ENCODE measurements at places on chromosomes 3 and 15. TPM values are rescaled to one million over a fixed set of nuclear protein-coding genes. Genes with fewer than 3 reads are reported as not detected.

DNA sequence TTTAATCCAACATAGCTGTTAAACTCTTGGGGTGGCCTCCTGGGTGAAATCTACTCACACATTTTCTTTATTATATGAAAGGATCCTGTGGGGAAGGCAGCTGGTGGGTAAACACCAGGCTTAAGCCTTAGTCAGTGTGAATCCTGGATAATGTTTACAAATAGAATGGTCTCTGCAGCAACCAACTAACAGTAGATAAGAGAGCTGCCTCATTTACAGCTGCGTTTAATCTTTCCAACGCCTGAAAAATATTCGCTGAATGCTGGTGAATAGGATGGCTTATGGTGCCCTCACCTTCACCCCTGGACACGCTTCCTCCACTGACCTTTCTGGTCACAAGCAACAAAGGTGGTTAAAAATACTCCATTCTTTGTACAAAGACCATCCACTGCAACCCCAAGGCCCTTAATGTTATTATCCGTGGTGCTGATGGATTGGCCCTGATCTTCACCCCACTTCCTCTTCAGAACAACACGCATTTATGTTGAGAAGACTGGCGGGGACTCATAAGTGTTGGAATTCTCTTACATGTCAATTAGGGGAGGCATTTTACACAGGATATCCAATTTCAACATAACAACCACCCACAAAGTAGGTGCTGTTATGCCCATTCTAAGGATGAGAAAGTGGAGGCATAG lies 120.0 kb upstream of the FRMD4B start:
- H3K27ac ChIP-seq = no peak overlapping the region
- H3K27me3 ChIP-seq = no peaks in the 10 kb centered on the region
- no peak for DNase-seq
- no peaks in the 10 kb centered on the region for H3K36me3 ChIP-seq
- no peak overlapping the region for H3K4me3 ChIP-seq
- H3K4me1 ChIP-seq = peaks cover 15% of the 10 kb centered on the region

DNA sequence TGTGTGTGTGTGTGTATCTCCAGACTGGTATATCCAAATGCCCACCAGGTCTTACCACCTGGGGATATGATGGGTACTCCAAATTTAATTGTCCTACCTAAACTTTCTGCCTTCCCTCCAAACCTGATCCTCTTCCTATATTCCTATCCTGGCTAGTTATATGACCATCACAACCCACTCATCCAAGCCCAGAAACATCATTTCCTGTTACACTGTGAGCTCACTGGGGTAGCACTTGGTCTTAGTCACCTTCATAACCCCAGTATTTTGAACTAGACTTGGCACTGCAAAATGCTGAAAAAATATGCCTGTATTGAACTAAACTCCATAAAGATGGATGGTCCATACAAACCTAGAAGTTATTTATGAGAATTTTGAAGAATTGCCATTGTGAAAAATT lies 178.8 kb upstream of the EIF1B start:
- no peaks in the 10 kb centered on the region for H3K36me3 ChIP-seq
- no peak overlapping the region for H3K27ac ChIP-seq
- H3K4me1 ChIP-seq = peaks cover 13% of the 10 kb centered on the region
- no peak overlapping the region for H3K4me3 ChIP-seq

GRCh38 chr3:4493941-4494894 lies 1.1 kb downstream of the ITPR1 start:
- H3K36me3 ChIP-seq = no peaks in the 10 kb centered on the region
- H3K4me3 ChIP-seq = peak overlapping the region; percentile 33
- DNase-seq = peak; percentile 38

GRCh38 chr3:138477120-138477519 lies 42.7 kb downstream of the ESYT3 start:
- no peaks in the 10 kb centered on the region for H3K27me3 ChIP-seq
- H3K4me1 ChIP-seq = peaks cover 9% of the 10 kb centered on the region
- H3K27ac ChIP-seq = no peak overlapping the region

DNA sequence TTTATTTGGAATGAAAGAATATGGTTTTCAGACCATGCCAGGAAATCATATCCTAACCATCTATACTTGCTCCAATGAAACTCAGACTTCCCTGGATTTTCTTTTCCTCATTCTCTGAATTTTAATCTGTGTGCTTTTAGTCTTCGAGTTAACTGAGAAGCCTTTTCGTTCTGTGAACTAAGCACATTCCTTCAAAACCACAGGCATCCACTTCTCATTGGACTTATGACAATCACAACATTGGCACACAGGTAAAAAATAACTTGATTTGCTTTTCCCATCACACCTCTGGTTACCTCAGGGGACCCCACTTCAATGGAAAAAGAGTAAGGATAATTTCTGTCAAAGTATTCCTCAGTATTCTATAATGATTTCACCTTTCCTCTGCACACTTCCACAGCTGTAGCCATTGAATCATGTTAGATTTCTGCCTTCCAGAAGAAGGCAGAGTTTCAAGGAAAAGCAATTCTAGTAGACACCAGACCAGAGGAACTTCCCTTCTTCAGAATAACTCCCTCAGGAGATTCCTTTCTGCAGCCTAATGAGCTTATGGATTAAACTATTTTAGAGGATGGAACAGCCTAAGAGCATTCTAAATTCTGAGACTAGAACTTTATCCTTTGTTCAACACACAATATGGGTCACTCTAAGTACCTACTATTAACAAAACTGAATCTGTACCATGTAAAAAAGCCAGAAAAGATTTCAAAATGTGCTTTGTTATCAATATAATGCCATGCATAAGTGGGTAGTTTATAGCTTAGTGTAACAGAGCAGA lies 15.9 kb downstream of the COMMD2 start:
- H3K27me3 ChIP-seq = no peaks in the 10 kb centered on the region
- no peak overlapping the region for H3K4me3 ChIP-seq
- peaks cover 17% of the 10 kb centered on the region for H3K4me1 ChIP-seq
- peaks cover 7% of the 10 kb centered on the region for H3K36me3 ChIP-seq
- DNase-seq = peak; percentile 11
- peak overlapping the region; percentile 61 for H3K27ac ChIP-seq

DNA sequence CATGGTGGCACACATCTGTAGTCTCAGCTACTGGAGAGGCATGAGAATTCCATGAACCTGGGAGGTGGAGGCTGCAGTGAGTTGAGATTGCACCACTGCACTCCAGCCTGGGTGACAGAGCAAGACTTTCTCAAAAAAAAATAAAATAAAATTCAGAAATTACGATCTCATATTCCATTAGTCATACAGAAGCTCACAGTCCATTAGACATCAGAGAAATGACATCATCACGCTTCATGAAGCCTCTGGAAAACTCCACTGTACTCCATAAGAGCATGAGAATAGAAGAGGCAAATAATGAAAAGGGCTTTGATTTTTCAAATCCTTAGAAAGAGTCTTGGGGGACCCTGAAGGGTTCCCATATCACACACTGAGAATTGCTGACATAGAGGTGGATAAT lies 145.0 kb upstream of the MITF start:
- no peaks in the 10 kb centered on the region for H3K36me3 ChIP-seq
- H3K4me3 ChIP-seq = no peak overlapping the region
- DNase-seq = no peak
- no peaks in the 10 kb centered on the region for H3K27me3 ChIP-seq
- H3K27ac ChIP-seq = no peak overlapping the region

- H3K27ac ChIP-seq = no peak overlapping the region
- DNase-seq = no peak
- no peaks in the 10 kb centered on the region for H3K27me3 ChIP-seq
- H3K4me3 ChIP-seq = no peak overlapping the region
- H3K36me3 ChIP-seq = no peaks in the 10 kb centered on the region
These were observed 278.4 kb upstream of the MME start for GRCh38 chr3:154801729-154802128.

- H3K27ac ChIP-seq = no peak overlapping the region
- H3K27me3 ChIP-seq = no peaks in the 10 kb centered on the region
- H3K4me3 ChIP-seq = no peak overlapping the region
- no peaks in the 10 kb centered on the region for H3K36me3 ChIP-seq
- no peak for DNase-seq
These were observed 2.7 kb downstream of the UPK1B start for GRCh38 chr3:119175872-119176756.

DNA sequence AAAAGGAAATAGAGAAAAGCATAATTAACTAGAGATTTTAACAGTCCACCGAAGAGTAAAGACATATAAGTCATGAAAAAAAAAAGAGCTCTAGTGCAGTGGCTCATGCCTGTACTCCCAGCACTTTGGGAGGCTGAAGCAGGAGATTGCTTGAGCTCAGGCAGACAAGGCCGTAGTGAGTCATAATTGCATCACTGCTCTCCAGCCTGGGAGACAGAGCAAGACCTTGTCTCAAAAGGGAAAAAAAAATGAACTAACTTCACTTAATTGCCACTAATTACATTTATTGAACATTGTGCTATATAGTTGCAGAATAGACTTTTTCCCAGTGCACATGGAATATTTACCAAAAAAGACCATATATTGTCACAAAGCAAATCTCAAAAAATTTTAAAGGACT lies 221.8 kb downstream of the CBLB start:
- no peaks in the 10 kb centered on the region for H3K27me3 ChIP-seq
- DNase-seq = no peak
- H3K4me1 ChIP-seq = no peaks in the 10 kb centered on the region
- no peaks in the 10 kb centered on the region for H3K36me3 ChIP-seq
- no peak overlapping the region for H3K4me3 ChIP-seq
- no peak overlapping the region for H3K27ac ChIP-seq

GRCh38 chr15:85570336-85570735 lies 189.9 kb downstream of the AKAP13 start:
- H3K4me3 ChIP-seq = no peak overlapping the region
- no peak for DNase-seq
- H3K36me3 ChIP-seq = no peaks in the 10 kb centered on the region
- peaks cover 14% of the 10 kb centered on the region for H3K4me1 ChIP-seq
- no peaks in the 10 kb centered on the region for H3K27me3 ChIP-seq

Gene VWA5B2
- 0.42 TPM for total RNA-seq

Gene NMNAT3
- total RNA-seq = 10.3 TPM

Gene KIF9
- total RNA-seq = 14.8 TPM

Gene CASR
- 0.17 TPM for total RNA-seq

Gene CEP97
- 7.3 TPM for total RNA-seq

Gene FOXL2
- not detected for total RNA-seq

Gene ERC2
- total RNA-seq = 7.3 TPM

Gene ATP13A4
- 197 TPM for total RNA-seq

Gene CHRM5
- not detected for total RNA-seq

Gene C3orf52
- 32.0 TPM for total RNA-seq

Measured in thyroid gland (tissue), 4 donors.